ENCODE measurements at places on chromosomes 2 and 18.

DNA sequence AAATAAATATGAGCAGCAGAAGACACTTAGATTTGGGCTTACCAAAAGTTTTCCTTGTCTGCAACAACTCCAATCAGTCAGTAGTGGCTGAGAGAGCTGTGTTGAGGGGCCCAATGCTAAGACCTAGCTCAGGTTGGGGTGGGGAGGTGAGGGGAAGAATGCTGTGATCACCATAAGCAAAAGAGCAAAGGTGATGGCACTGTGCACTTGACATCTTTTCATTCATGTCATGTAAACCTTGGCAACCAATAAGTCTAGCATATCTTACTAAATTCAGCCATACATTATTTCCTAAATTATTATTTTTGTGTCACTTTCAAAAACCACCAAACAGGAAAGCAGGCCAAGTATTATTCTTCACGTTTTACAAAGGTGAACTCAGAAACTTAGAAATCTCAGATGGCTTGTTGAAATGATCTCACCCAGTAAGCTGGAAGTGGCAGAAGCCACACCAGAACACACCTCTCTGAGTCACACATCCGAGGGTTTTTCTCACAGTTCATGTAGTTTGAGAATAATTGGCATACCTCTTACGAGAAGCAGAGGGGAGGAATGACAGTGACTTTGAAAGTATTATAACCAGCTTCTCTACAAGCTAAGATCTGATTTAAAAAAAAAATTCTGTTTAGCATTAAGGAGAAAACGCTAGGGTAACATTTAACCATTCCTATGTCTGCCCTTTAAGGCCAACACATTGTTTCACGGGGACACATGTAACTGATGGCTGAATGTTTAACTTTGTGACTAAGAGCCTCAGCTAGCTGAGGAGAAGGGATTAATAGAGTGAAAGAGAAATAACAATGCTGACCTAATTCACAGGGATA is 43.3 kb upstream of the SETBP1 start:
- DNase-seq = no peak

GRCh38 chr2:182066400-182067087 is 80.9 kb downstream of the PPP1R1C start:
- DNase-seq = no peak

DNA sequence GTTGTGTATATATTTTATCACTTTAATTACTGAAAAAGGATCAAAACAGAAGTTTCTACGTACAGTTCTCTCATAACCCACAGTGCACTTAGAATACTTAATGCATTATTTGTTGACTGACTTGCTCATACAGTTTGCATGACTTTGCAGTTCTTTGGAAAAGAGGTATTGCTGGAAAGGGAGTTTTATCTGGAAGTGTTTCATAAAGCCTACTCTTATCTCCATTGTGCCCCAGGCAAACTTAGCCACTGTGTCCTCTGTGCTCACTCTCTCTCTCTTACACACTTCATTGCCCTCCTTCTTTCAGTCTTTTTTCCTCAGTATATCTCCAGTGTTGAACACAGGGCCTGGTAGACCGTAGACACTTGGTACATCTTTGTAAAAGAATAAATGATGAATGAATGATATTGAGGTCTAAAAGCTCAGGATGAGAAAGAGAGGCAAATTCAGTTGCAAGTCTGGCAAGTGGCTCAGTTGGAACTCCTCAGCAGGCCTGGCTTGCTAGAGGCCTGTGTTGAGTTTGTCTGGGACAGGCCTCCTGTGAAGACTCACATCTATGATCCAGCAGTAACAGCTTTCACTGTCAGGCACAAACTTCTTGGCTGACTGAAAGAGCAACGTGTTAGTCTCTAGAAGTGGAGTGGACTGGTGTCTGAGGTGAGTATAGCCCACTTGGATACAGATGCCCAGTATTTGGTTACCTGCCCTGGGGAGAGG is 56.1 kb downstream of the SETBP1 start:
- DNase-seq = no peak

DNA sequence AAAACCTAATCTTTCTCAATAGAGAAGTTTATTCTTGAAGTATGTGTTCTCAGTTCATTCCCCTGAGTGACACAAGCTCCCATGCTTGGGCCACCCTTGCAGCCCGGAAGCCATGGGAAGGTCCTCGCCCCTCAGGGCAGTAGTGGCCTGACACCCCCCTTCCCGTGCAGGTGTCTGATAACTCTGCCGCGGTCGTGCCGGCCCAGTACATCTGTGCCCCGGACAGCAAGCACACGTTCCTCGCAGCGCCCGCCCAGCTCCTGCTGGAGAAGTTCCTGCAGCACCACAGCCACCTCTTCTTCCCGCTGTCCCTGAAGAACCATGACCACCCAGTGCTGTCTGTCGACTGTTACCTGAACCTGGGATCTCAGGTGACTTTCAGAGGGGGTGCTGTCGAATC is 32.4 kb downstream of the NTSR2 start:
- DNase-seq = no peak

DNA sequence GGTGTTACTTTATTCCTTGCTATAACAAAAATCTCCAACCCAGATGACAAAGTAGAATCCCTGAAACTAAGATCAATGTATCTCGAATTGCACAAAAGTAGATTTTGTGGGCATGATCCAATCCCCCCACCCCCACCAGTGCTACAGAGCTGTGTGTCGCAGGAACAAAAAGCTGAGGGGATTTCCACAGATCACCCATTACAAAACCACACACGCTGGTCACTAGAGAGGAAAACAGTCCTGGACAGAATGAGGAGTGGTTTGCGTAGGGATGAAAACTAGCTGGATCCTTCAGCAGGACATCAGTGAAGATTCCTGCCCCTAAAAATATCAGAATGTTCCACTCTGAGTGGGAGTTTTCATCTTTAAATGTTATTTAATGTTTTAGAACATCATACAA is 165.3 kb upstream of the STK17B start:
- DNase-seq = no peak

DNA sequence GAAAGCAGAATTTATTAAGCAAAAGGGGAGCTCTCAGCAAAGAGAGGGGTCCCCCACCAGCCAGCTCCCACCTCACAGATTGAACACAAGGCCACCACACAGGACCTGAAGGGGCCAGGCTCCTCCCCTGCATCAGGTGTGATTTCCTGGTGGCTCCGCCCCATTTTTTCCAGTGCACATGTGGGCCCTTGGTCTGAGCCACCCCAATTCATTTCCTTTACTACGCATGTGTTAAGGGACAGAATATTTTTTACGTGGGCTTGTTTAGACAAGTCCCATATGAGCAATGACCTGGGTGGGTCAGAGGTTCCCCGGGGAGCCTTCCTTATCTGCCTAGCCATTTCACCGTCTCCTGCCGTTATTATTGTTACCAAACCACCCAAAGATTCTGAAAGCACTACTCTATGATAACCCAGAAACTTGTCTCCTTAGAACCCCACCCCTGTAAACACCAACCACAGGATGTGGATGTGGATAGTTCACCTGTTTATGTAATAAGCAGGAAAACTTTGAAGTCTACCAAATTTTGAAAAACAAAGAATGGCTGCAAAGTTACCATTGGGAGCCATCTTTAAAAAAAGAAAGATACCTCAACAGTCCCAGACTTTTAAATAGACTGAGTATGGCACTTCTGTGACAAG is 191.7 kb downstream of the CD226 start:
- no peak for DNase-seq

GRCh38 chr2:74578408-74578807 is 23.9 kb downstream of the DOK1 start:
- DNase-seq = no peak

GRCh38 chr18:25392192-25392591 is 40.2 kb upstream of the ZNF521 start:
- DNase-seq = no peak

- DNase-seq = no peak
Measured at GRCh38 chr2:100845141-100845991, 25.4 kb downstream of the NPAS2 start.

- no peak for DNase-seq
Measured at GRCh38 chr2:5938566-5938896, 246.3 kb downstream of the SOX11 start.

DNA sequence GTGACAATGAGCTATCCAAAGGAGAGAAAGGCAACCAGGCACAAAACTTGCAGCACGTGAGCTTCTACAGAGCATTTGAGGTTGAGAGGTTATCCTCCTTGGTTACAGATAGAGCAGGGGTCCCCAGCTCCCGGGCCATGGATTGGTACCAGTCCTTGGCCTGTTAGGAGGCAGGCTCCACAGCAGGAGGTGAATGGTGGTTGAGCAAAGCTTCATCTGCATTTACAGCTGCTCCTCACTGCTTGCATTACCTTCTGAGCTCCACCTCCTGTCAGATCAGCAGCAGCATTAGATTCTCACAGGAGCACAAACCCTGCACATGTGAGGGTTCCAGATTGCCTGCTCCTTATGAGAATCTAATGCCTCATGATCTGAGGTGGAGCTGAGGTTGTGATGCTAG is 57.8 kb upstream of the ST8SIA3 start:
- no peak for DNase-seq

DNA sequence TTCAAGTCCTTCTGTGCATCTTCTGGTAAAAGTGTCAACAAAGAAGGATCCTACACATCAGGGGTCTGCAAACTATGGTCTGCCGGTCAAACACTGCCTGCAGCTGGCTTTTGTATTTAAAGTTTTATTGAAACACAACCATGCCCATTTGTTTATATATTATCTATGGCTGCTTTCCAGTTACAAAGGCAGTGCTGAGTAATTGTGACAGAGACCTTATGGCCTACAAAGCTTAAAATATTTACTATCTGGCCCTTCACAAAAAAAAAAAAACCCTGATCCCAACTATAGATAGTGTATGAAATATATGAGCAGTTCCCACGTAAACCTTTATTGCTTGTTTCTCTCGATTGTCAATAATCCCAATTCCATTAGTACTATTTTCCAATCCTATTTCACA is 101.4 kb downstream of the RBMS1 start:
- DNase-seq = no peak

GRCh38 chr18:9359796-9360195 is 25.2 kb downstream of the TWSG1 start:
- DNase-seq = no peak

DNA sequence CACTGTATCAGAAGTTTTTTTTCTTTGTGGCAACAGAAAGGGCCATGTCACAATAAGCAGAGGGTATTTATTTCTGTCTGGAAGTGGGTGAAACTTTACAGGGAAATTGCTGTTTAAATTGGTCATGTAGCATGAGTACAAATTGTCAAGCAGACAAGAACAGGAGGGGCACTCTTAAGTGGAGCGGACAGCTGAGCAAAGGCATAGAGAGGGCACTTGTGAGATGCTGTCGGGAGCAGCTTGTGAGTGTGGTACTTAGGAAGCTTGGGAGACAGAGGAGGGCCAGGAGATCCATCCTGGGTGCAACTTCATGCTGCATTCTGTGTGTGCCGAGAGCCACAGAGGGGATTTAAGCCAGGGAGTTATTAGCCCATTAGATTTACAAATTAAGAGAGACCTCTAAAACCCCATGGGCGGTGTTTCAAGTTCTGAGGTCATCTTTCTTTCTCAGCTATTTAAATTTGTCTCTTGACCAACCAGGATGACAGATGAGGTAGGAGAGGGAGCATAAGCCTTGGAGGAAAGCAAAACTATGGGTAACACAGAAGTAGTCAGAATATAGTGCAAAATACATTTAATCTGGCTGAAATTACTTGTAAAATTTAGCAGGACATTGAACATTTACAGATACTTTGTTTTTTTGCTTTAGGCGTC is 30.4 kb downstream of the INPP4A start:
- DNase-seq = no peak

GRCh38 chr18:61435064-61435652 is 101.9 kb downstream of the CDH20 start:
- DNase-seq = no peak

- no peak for DNase-seq
Measured at GRCh38 chr2:60465736-60466135, 87.7 kb downstream of the BCL11A start.

GRCh38 chr18:11219571-11219970 is 70.2 kb upstream of the PIEZO2 start:
- DNase-seq = no peak

DNA sequence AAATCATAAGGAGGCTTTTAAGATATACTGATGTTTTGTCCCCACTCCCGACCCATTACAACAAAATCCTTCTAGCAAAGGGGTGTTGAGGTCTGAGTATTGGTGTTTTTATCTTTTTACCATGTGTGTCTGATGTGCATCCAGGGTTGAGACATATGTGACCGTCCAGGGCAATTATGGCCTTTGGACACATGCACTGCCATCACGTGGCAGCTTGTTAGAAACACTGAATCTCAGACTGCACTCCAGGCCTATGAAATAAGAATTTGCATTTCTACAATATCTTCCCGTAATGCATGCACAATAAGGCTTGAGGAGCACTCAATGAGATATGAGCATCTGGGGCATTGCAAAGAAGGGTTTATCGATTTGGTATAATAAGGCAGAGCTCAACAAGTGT is 235.1 kb upstream of the ZNF804A start:
- no peak for DNase-seq

GRCh38 chr2:127814677-127815076 is 3.7 kb upstream of the WDR33 start:
- DNase-seq = no peak

- no peak for DNase-seq
Measured at GRCh38 chr2:84515788-84516187, 510 bp upstream of the DNAH6 start.

- DNase-seq = no peak
Measured at GRCh38 chr18:2513616-2514015, 57.7 kb downstream of the METTL4 start.

GRCh38 chr18:36504928-36505327 is 207.4 kb downstream of the FHOD3 start:
- DNase-seq = no peak

- DNase-seq = no peak
Measured at GRCh38 chr2:88765154-88765888, 73.8 kb downstream of the RPIA start.

GRCh38 chr2:174824068-174824467 is 59.8 kb upstream of the CHRNA1 start:
- DNase-seq = no peak

GRCh38 chr2:119371111-119371510 is 4.3 kb downstream of the DBI start:
- no peak for DNase-seq

- DNase-seq = no peak
Measured at GRCh38 chr2:188785061-188785460, 189.1 kb upstream of the COL3A1 start.

GRCh38 chr2:112033600-112033999 is 21.5 kb upstream of the TMEM87B start:
- DNase-seq = no peak

GRCh38 chr18:28030458-28030857 is 146.5 kb downstream of the CDH2 start:
- DNase-seq = no peak

DNA sequence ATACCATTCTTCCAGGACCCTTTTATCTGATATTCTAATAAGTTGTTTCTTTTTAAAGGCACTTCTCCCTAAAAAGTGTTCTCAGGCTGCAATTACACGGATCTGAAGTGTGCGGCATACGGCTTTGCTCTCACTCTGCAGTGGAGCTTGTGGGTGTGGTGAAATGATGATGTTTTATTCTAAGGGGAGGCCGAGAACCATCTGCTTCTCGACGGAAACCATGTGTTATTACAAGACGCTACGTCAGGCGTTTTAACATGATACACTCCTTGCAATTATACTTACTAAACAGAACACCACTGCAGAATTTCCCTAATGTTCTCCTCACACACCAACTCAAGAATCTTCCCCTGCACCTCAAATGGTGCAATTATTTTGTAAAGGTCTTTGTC is 34.9 kb upstream of the CTDP1 start:
- DNase-seq = no peak

All from ureter (tissue), 1 donor.